ENCODE measurements at places on chromosomes 11 and 22.

DNA sequence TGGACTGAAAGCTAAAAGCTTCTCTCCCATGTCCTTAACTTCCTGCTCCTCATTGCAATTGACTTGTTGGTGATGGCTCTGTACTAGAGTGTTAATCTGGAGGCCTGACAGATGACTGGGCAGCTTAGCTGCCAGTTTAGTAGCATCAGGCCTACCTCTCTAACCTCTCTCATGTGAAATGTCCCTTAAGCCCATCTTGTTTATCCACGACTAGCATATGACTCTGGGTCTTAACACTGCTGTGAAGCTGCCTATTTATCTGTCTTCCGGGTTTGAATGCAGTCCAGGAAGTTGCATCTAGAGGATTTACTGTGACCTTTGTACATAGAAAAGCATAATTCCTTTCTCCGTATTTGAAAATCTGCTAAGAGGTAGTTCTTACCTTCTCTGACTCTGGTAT, 85.3 kb upstream of the HORMAD2 start:
- no peak for DNase-seq

- no peak for DNase-seq
Measured at GRCh38 chr11:48099916-48100446, 116.6 kb upstream of the OR4B1 start.

DNA sequence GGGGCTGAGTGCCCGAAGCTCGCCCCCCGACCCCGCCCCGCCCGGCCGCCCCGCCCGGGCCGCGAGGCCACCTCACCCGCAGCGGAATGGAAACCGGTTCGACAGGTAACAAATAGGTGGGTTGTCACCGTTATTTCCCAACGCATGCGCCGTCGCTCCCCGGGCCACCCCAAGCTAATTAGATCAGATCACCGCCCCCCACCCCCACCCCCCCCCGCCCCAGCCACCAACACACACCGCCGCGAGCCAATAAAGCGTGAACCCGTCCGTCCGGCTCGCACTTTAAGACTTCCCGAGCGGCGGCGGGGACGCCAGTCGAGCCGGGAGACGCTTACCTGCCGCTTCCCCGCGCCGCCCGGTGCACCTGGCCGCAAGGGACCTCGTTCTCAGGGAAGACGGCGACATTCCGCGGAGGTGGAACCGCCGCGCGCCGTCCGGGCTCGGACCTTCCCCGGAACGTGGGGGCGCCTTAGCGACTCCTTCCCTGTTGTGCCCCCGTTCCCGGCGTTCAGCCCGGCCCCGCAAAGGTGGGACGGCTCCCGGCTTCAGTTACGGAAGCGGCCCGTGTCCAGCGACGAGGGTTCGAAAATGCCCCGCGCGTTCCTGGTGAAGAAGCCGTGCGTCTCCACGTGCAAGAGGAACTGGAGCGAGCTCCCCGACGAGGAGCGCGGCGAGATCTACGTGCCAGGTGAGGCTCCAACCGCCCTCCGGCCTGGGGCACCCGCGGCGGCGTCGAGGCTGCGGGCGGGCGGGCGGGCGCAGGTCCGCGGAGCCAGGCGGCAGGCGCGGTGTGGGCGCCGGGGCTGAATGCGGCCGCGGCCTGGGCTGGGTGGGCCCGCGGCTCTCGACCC, at the start of gene OVOL1:
TSS of gene OVOL1 (plus strand) at position 278 of the 851 bp plus-strand sequence. CDS start at position 589, 311 bp downstream.
- DNase-seq, result no peak

GRCh38 chr11:66543263-66544107, 2.4 kb downstream of the ZDHHC24 start:
- peak; percentile 35 for DNase-seq

- DNase-seq, result no peak
Measured at GRCh38 chr11:3622521-3622920, 19.3 kb downstream of the ART5 start.

GRCh38 chr11:114970927-114971645, 292.8 kb downstream of the NXPE2 start:
- no peak for DNase-seq

- no peak for DNase-seq
Measured at GRCh38 chr22:38230108-38230825, 28.5 kb downstream of the MAFF start.

GRCh38 chr11:69392104-69392653, 89.3 kb upstream of the LINC01488 start:
- no peak for DNase-seq

DNA sequence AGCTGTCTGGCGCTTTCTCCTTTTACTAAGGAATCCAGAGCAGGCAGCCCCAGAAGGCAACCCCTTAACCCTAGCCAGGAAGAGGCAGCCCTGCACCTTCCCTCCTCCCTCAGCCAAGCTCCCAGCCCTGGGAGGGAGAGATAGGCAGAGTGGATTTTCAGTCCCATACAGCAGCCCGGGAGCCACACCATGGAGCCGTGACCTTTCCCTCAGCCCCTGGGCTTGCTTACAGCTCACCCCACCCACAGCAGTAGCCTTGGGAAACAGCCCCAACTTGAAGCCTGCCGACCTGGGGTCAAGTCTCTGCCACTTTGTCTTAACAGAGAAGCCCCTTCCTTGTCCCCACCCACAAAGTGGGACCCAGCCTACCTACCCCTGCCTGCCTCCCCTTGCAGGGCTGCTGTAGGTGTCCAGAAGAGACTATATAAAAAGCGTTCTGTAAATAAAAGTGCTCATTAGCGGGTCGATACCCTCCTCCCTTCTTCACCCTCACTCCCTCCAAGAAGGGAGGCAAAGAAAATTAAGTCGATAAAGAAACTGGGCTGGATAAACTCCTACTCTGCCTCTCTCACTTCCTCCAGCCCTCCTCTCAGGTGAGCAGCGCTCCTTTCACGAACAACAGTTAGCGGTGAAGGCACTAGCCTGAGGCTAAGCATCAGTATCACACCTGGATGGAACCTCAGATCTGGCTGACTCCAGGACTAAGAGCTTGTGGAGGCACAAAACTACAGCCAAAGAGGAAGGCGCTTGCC, 4.2 kb downstream of the TST start:
- no peak for DNase-seq

- DNase-seq, result no peak
Measured at GRCh38 chr11:64058494-64058893, 22.8 kb downstream of the FLRT1 start.

DNA sequence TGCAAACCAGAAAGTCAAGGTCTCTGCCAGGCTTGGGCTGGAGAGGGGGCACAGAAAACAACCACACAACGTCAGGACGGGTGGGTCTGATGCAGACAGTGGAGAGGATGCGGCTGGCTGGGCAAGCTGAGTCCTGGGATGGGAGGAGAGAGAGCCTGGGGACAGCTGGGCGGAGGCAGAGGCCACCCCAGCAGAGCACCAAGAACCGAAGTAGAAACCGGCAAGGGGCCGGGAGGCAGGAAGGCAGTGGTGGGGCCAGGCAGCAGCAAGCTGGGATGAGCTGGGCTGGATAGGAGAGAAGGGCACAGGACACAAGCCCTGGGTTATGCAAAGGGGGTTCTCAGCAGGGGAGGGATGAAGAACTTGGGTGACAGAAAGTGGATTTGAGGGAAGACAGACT, 188.2 kb downstream of the SHANK2 start:
- no peak for DNase-seq

GRCh38 chr11:130819625-130820024, 96.7 kb downstream of the SNX19 start:
- DNase-seq, result no peak

- DNase-seq, result peak; percentile 7
Measured at GRCh38 chr11:6353367-6353987, 33.2 kb upstream of the CAVIN3 start.

- no peak for DNase-seq
Measured at GRCh38 chr11:34926101-34926830, 9.8 kb downstream of the PDHX start.

- no peak for DNase-seq
Measured at GRCh38 chr11:64842851-64843685, 1.4 kb downstream of the CDC42BPG start.

DNA sequence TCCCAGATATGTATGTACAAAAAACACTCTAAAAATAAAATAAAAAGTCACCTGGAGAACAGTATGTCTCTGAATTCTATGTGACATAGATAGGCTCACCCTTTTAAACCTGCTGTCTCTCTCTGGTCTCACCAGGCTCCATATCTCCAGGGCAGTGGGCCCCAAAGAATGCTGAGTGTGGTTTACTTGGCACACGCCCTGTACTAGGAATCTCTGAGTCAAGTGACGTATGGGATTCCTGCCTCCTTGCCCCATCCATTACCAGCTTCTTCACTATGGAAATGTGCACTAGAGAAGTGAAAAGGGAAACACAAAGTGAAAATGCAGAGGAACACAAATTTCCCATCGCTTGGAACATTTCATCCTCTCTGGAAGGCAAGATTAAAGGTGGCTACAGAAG, 722.2 kb upstream of the TENM4 start:
- DNase-seq, result no peak

DNA sequence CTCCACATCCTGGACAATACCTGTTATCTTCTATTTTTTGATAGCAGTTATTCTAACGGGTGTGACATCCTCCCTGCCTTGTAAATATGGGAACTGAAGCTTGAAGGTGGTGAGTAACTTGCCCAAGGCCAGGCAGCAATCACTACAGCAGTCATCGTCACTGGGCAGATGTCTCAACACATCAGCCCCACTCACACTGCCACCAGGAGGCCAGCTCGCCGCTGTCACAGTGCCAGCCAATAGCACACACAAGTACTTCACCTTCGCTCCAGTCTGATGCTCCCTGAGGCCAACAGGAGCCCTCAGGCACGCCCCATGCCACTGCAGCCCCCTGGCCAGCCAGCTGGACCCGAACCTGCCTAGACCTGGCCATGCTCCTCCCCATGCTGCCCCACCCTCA, 4.9 kb upstream of the TTLL1 start:
- no peak for DNase-seq

DNA sequence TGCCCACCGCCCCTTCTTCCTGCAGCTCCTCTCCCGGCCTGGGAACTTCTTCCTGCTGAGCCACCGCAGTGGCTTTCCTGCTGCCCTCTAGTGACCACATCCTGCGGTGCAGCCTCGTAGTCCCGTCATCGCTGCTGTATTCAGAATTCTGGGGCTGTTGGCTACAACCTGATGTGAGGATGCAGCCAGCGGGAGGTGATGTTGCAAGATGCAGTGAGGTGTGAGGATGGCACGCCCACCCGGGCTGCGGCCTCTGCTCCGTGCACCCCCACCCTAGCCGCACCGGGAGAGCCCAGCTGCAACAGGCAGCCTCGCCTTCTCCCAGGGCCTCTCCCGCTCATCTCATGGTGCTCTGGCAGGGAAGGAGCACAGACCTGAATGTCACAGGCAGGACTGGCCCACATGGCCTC, 10.1 kb downstream of the CHST1 start:
- peak; percentile 14 for DNase-seq

DNA sequence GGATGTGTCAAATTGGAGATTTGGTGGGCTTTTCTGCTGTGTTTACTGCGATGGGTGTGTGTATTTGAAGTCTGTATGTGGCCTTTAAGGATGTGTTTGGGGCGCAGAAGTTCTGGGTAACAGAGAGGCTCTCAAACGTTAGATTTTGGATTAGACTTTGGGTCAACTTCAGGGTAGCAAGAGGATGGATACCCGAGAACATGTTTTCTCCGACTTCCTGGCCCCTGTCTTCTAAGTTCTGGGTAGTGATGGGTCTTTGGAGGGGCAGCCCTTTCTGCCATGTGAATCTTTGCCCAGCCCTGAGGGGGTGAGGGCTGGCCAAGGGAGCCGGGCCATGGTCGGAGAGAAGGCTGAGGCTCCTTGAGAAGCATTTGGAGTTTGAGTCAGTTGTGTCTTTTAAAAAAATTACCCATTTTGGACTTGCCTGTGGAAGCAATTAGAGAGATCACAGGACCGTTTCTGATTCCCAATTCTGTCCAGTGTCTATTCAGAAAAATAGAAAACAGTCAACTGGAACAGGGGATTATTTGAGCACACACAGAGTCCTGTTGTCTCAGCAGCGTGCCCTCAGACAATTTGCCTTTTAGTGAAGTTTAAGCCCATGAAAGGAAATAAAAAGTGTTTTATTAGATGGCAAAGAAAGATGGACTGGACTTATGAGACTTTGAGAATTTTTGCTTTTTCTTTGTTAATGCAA, 114.4 kb downstream of the PTPRJ start:
- no peak for DNase-seq

GRCh38 chr22:41799486-41800347, 762 bp upstream of the CCDC134 start:
- DNase-seq, result no peak

DNA sequence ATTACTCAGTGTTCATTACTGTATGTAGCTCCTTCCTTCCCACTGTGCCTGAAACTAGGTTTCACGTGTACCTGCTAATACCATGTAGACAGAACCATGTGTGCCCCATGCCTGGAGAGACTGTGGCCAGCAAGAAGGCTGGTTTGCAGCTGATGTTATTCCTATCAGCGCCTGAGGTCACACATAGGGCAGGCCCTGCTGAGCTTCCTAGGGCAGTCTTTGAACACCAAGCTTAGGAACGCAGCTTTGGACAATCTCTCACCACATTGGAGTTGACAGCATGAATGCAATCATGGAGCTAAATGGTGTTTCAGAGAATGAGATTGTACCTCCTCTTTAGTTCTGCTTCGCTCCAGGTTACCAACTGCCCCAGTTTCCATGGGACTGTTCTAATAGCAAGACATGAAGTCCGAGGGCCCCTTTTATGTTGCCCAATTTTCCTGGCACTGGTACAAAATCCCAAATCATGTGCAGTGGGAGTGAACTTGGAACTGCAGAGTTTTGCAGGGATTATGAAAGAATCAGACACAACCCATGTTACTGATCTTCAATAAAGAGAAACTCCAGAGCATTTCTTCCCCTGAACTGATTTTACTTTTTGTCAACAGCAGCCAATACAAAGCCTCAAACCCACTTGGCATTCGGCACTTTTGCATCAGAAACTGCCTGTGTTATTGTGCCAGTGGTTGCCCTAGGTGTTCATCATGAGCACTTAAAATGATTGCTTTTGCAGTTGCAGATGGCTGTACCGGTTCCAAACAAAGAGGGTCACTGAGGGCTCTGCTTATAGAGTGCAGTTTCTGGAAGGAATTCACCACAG, 154.2 kb upstream of the TTC12 start:
- DNase-seq, result no peak

GRCh38 chr22:32414191-32414590, 2.1 kb upstream of the RTCB start:
- DNase-seq, result no peak

DNA sequence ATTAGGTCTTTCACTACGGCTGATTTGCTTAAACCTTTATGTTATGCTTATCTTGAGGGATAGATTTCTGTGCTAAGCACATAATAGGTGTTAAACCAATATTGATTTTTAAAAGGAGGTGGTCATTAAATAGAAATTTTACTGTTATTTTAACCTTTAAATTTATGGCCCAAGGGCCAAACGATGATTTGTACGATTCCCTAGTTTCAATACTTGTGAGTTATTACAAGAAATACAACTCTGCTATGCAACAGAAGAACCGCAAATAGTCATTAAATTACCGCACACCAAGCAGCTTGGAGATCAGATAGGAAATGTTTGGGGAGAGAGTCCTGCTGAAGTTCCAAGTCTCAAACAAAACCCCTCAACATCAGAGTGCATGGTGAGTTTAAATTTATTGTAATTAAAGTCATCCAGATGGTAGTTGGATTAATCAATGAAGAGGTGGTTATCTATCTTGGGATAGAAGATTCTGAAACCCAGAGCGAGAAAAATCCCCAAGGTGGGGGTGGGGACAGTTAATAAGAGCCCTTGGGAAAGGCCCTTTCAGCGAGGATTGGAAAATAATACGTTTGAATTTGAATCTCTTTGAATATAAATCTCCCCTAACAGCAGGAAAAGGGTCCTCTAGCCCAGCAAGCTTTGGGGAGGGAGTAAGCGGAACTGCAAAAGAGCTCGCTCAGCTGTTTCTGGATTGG, 805 bp upstream of the QSER1 start:
- no peak for DNase-seq

GRCh38 chr22:25404556-25404927, 159.9 kb upstream of the GRK3 start:
- DNase-seq, result no peak

GRCh38 chr11:14972581-14973495, 687 bp upstream of the CALCA start:
- no peak for DNase-seq
